ENCODE measurements at places on chromosomes 1 and 21.

DNA sequence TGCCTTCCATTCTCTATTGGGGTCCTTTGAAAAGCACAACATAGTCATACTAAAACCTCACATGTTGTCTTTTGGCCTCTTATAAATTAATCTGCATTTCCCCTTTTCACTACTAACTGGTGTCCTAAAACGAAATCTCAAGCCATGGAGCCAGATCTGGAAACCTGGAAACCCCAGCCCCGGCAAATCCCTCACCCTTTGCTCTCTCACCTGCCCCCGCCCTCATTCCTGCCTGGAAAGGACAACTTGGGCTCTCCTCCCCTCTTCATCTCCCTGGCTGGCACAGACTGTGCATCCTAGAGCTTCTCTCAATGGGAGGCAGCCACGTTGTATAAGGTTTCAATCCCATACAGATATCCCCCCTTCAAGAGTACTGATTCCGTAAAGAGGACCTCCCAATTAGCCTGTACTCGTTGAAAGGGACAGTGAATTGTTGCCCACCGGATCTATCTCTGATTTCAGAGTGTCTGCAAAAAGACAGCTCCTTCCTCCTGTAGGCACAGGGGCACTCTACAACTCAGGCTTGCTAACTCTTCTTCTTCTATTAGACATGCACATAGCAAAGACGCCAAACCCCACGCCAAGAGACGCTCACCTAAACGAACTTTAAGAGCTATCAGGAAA, 1.4 kb downstream of the DUSP10 start:
- DNase-seq: no peak

DNA sequence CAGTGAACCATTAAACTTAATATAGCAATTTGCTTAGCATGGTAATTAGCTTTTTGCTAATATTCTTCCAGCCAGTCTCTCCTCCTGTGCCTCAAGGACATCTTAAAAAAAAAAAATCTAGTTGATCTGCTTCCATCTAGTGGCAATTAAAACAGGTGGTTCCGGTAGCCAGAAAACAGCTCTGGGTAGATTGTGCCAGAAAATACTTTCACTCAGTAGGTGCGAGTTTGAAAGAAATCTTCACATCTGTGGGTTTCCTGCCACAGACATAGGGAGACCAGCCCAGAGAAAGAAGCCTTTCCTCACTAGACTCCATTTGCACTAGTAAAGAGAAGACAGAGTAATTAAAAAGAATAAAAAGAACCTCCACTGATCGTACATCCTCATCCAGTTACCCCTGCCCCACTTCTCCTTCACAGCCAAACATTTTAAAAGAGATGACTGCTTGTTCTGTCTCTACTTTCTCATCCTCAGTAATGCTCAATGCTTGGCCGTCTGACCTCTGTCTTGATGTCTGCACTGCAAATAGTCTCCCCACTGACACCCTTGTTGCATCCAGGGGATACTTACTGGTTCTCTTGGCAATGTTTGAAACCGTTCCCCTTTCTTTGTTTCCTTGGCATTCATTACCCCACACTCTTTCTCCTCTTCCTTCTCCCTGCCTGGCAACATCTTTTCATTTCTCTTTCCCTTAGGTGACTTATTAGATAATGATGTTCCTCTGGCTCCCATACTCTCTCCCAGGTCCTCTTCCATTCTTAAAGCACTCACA, 16.9 kb downstream of the SELL start:
- no peak for DNase-seq

DNA sequence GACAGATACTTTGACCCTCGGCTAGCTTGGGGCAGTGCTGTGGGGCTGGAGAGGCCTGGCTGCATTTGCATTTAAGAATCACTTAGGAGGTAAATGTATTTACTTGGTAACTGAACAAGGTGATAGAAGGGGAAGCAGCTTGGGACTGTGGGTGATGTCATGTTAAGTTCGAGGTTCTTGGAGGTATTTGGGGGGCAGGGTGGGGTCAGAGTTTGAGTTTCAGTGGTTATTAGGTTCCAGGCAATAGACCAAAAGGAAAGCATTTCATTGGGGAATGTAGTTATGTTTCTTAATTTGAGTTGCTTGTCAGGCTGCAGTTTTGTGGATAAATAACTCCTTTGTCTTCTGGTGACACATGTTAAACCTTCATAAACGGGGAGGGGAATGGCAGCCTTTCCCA, 2.4 kb upstream of the FAM78B start:
- DNase-seq: no peak

GRCh38 chr1:186474208-186474607, 13.3 kb upstream of the PDC start:
- DNase-seq: no peak

DNA sequence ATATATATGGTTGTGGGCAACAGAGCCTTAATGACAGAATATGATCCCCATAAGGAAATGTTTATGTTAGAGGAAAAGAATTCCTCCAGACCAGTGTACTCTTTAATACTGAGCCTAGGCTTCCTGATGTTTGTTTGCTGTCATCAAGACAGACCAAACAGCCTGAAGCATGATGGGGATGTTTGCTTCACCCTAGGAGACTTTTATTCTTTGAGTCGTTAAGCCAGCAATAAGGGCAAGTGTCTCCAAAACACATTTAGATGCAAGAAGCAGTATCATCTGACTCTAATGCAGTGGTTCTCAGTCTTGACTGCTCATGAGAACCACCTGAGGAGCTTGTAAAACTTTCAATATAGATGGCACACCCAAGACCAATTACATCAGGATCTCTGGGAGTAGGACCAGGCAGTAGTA, 33.1 kb downstream of the UBE2U start:
- no peak for DNase-seq

DNA sequence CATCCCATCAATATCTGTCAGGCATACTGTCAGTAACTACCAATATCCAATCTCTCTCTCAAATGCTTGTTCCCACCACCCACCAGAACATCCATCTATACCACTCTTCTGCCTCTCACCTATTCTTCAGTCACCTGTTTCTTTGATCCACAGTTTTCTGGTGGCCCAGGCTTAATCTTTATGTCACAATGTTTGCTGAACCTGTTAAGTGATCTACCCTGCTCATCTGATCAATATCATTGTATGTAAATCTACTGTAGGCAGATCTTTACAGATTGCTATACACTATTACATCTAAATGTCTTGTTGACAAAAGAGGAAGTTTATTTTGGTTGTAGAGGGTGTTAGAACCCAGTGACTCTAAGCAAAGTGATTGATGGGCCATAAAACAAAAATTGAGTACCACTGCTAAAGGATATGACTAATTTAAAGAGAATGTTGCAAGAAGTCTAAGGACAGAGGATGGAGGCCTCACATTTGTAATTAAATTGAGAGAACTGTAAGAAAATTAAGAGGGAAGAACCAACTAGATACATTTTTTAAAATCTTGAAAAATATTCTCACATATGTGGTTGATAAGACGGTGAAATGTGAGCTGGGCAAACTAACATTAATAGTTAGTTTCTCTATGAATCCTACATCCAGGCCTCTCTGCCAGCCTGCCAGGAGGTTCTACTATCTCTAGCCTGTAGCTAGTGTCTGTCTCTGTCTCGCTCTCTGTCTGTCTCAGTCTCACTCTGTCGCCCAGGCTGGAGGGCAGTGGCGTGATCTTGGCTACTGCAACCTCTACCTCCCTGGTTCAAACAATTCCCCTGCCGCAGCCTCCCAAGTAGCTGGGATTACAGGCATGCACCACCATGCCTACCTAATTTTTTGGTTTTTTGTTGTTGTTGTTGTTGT, 34.1 kb downstream of the EGLN1 start:
- no peak for DNase-seq

GRCh38 chr1:193951984-193952383, 765.6 kb upstream of the B3GALT2 start:
- DNase-seq: no peak

GRCh38 chr1:66395202-66396061, 138.5 kb upstream of the SGIP1 start:
- no peak for DNase-seq

DNA sequence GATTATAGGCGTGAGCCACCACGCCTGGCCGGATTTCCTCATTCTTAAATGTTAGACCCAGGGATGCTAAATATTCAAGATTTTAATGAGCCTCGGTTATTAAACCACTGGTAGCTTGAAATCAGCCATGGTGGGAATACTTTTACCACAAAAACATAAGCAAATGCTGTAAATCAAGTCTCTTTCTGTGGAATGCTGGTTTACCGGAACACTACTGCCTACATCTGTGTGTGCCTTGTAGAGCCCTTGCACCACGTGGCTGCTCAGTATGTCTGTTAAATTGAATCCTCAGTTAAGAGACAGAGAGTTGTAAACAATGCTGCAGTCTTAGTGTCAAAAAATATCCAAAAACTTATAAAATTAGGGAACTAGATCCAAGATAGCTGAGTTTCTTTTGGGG, 26.8 kb upstream of the CNN3 start:
- DNase-seq: no peak

- no peak for DNase-seq
Observed at GRCh38 chr1:69263921-69264391, 303.8 kb upstream of the LRRC7 start.

DNA sequence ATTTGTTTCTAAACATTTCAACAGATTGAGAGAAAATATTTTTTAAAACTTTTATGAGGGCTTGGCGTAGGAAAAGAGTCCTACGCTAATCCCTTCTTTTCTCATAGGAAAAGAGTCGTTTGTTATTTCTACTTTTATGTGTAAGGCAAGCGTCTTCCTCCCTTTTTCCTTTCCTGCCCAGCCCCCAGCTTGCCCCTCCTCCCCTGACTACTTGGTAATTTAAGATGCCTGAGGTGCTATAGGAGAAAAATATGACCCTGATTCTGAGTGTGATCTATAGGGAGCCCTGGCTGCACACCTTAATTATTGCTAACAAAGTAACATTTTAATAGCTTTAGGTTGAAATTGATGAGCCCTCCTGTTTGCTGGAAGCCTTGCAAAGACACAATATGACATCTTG, 373.6 kb downstream of the PBX1 start:
- DNase-seq: no peak

DNA sequence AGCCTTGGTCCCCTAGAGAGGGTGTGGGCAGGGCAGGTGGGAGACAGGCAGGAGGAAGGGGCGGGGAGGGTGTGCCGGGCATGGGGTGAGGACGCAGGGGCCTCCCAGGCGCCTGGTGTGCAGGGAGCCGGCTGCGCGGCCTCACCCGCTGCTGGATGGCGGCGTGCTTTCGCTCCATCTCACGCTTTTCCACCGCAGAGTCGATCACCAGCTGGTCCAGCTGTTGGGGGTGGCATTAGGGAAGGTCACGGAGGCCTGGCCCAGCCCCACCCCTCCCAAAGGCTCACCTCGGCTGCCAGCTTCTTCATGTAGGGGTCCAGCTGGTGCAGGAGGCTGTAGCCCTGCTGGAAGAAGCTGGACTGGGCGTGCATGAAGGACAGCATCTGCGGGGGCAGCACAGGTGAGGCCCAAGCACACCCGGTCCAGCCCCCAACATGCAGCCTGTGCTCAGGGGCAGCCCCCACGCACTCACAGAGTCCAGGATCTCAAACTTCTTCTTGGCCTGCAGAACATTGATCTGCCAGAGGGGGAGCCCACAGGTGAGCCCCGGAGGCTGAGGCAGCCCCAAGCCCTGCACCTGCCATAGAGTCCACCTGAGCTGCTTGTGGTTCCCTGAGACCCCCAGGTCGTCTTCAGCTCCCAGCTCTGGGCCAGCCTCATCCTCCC, 7.9 kb downstream of the ACAP3 start:
- no peak for DNase-seq

DNA sequence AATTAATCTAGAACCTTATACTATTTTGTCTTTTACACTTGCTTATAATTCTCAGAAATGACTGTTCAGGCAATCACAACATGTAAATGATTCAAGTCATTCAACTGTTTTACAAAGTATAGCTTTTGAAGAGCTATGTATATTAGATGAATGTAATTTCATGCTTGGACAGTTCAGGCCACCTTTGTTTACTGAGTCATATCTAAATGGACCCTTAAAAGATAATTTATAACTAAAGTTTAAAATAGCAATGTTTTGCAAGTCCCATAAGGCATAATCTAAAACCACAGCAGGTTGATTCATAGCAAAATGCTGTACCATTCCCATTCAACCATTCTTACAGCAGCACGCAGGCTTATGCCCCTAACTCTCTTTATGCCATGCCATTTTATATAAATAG, 64.8 kb downstream of the PIK3R3 start:
- DNase-seq: no peak

GRCh38 chr1:244106837-244107493, 55.9 kb downstream of the ZBTB18 start:
- DNase-seq: no peak

- no peak for DNase-seq
Observed at GRCh38 chr1:4627353-4627752, 27.1 kb upstream of the AJAP1 start.
